NCI-H2171 (cell line): ENCODE measurements at places on chromosomes 1 and 21.

GRCh38 chr21:42722808-42723473, 69.5 kb downstream of the PDE9A start:
- DNase-seq, result no peak

DNA sequence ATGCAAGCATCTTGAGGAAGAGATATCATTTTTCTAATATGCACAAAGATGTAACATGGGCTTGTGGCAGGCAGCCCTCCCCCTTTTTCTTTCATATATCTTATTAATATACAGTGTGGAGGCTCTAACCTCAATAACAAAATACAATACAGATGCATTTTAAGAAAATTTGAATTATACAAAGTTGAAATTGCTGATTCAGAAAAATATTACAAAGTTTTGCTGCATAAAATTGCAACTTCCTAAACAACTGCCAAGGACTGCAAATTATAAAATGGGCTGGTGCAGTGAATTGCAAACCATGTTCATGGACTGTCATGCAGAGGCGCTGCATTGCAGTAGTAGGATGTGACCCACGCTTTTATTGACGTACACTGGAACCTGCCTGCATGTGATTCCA, 84.0 kb downstream of the LPAR3 start:
- DNase-seq, result no peak

DNA sequence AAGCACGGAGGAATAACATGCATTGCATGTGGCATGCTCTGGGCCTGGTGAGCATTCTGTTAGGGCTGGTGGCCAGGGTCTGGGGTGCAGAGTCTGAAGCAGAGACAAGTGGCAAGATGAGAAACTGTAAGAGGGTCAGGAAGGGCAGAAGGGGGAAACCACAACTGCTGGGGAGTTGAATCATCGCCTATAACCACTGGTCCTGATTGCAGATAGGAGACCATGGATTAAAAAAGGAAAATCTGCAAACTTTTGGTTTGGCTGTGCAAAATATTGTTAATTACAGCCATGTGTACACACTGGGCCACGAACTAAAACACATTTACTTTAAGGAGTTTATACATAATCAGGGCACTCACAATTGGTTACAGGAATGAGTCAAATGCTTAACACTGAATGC, 76.6 kb downstream of the TGFBR3 start:
- DNase-seq, result no peak

- DNase-seq, result no peak
Measured at GRCh38 chr1:12087797-12088314, 24.8 kb downstream of the TNFRSF8 start.

GRCh38 chr1:20484519-20485462, 1.2 kb downstream of the CAMK2N1 start:
- DNase-seq, result no peak

- DNase-seq, result no peak
Measured at GRCh38 chr1:237103021-237103420, 61.0 kb downstream of the RYR2 start.
